Cortex of kidney (tissue), 1 donor: ENCODE measurements at places on chromosomes 7 and 10.

- no peak for DNase-seq
Observed at GRCh38 chr7:2287745-2288144, 26.5 kb downstream of the SNX8 start.

DNA sequence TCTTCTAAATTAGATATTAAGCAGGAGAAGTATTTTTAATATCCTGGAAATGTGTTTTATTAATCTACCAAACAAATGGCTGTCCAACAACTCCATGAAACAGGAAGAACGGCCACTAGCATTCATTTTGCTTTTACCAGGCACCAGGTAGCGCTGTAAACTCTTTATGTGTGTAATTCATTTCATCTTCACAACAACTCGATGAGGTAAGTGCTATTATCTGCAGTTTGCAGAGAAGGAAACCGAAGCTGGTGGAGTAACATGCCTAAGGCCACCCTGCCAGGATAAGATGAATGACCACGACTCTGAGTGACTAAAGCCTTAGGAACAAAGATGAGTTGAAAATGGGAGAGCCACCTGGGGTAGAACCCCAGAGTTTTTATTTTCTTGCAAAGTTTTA is 101.2 kb downstream of the KIAA1217 start:
- no peak for DNase-seq

GRCh38 chr10:37854626-37855025 is 2.8 kb downstream of the ZNF248 start:
- DNase-seq, result no peak

DNA sequence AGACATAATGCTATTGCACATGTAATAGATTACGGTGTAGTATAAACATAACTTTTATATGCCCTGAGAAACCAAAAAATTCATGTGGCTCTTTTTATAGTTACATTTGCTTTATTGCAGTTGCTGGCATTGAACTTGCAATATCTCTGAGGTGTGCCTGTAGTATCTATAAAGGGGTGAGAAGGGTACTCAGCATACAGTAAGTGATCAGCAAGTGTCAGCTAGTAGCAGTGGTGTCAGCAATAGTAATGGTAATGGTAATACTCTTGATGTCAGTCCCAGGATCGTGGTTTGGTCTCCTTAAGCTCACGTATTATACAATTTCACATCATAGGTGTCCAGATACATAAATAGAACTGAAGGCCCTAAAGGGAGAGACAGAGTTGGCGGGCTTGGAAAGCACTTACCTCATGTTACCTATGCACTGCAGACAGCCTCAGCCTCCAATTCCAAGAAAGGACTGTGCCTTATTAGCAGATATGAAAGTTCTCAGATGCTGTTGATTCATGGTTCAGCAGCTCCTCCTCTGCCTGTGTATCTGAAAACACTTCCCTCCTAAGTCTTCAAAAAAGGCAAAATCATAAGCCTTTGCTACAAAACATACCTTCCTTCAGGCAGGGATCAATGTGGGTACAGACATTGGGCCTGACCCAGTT is 6.6 kb upstream of the GIMAP7 start:
- no peak for DNase-seq

- no peak for DNase-seq
Observed at GRCh38 chr7:50449501-50449880, 659 bp downstream of the FIGNL1 start.

DNA sequence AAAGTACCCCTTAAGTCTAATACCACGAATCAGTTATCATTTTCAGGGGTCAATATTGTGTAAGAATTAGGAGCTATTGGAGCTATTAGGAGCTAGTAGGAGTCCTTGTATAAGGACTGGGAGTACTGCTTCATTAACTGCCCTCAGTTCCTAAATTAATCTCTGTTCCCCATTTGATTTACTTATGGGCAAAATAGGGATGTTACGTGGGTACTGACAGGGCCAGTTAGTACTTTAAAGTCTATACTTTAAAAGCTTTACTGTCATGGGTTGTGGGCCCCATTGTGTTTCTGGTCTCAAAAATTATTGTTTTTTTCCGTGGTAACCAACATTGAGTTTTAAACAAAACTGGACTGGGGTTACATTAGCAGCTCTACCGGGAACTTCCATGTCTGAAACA is 60.3 kb downstream of the PRKAR2B start:
- no peak for DNase-seq

- DNase-seq, result no peak
Observed at GRCh38 chr10:6465854-6466601, 114.0 kb downstream of the PRKCQ start.

DNA sequence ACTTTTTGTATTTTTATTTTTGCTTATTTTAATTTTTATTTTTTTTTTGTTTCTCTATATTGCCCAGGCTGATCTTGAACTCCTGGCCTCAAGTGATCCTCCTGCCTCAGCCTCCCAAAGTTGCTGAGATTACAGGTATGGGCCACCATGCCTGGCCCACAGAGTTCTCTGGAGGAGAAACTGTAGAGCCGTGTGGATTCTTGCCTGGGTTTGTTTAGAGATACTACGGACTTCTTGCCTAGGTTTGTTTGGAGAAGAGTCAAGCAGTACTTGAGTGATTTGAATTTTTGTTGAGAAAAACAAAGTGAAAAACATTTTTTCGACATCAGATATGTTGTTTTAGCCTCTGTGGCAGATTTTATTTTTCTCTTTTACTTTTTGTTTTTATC is 99.0 kb downstream of the CAMK1D start:
- no peak for DNase-seq
